ENCODE measurements at places on chromosomes 6 and 20.
A peak's percentile ranks its signal among the peaks of the same experiment; 100 is the strongest.

DNA sequence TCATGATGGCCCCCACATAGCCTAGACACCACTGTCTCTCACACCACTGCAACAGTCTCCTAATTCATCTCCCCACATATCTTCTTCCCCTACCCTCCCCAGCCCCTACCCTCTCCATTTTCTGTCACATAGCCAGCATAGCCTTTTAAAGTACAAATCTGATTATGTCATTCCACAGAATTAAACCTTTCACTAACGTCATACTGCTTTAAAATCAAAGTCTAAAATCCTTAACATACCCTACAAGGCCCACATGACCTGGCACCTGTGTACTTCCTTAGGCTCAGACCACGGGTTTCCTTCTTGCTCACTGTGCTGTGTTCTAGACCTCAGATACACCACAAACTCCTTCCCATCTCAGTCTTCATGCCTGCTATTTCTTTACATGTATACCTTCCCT lies 5.9 kb downstream of the OSTM1 start:
- DNase-seq, result no peak

GRCh38 chr20:10625641-10626040 lies 48.2 kb downstream of the JAG1 start:
- DNase-seq, result no peak

DNA sequence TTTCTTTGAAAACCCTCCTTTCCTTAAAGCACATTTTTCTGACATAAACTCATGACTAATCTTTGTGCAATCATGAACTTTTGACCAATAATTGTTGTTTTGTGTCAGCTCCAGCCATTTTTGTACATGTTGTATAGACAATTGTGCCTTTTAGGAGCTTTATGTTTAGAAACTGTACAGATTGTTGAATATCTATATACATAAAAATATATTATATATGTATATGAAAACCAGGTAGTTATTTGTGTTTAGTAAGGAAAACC lies 125.7 kb upstream of the EDN1 start:
- DNase-seq, result no peak

GRCh38 chr20:33836277-33836676 lies 25.1 kb downstream of the CHMP4B start:
- no peak for DNase-seq

- no peak for DNase-seq
These were observed 15.4 kb downstream of the SRSF3 start for GRCh38 chr6:36609582-36609981.

DNA sequence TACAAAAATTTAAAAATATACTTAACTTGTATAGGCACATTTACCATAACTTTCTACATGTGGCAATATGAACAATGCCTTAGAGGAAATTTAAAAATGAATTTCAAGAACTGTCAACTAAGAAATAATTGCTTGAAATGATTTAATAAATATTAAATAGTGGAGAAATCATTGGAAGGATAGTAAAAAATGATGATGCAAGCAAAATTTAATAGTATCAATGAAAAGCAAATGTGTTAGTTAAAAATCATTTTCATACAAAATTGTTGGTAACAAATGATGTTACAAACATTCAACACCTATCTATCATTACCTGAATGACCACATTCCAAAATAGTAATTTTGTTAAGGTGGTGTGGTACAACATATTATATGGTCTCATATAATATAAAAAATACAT lies 331.0 kb downstream of the HAO1 start:
- DNase-seq, result no peak

DNA sequence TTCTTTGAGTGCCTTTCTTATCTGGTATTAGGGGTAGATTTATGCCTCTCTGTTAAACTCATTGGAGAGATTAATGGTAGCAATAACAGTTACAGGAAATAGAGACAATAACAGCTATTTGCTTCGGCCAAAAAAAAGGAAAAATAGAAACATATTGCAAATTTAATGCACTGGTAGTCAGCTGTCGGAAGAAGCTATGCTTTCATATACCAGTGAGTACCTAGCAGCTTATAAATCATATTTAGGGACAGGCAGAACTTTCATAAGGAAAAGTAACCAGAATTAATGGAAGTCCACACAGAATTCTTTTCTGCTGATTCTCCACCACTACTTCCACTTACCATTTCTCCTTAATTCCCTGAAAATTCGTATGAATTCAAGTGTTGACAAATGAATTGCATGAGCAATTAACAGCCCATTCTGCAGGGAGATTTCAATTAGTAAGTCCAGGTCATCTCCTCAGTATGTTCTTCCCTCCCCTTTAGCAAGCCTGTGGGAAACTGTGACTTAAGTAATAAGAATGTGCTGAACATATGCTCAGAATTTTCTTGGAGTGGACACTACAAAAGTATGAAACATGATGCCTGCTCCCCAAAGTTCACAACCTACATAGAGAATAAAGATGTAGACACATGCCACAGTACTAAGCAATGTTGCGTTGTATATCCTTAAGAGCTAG lies 196.7 kb upstream of the KCNQ5 start:
- DNase-seq, result no peak

- DNase-seq, result no peak
These were observed 76.7 kb downstream of the TFAP2A start for GRCh38 chr6:10338151-10338550.

DNA sequence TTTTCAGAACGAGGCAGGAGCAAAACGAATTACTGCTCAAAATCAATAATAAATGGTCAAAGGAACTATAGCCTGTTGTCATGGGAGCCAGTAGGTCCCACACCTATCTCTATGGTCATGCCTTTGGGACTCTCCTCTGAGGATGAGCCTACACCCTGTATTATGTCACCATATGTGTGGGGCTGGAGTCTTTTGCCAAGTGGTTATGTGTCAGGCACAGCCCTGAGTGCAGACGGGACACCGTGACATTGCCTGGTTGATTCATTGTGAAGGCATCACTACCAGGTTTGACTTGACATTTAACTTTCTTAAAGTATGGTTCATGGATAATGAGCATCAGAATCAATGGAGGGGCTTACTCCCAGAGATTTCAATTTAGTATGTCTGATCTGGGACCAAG lies 23.6 kb downstream of the BMP6 start:
- DNase-seq, result no peak

GRCh38 chr20:32249030-32249738 lies 28.3 kb upstream of the KIF3B start:
- peak; percentile 21 for DNase-seq

GRCh38 chr6:20271818-20272217 lies 59.5 kb upstream of the MBOAT1 start:
- DNase-seq, result no peak

DNA sequence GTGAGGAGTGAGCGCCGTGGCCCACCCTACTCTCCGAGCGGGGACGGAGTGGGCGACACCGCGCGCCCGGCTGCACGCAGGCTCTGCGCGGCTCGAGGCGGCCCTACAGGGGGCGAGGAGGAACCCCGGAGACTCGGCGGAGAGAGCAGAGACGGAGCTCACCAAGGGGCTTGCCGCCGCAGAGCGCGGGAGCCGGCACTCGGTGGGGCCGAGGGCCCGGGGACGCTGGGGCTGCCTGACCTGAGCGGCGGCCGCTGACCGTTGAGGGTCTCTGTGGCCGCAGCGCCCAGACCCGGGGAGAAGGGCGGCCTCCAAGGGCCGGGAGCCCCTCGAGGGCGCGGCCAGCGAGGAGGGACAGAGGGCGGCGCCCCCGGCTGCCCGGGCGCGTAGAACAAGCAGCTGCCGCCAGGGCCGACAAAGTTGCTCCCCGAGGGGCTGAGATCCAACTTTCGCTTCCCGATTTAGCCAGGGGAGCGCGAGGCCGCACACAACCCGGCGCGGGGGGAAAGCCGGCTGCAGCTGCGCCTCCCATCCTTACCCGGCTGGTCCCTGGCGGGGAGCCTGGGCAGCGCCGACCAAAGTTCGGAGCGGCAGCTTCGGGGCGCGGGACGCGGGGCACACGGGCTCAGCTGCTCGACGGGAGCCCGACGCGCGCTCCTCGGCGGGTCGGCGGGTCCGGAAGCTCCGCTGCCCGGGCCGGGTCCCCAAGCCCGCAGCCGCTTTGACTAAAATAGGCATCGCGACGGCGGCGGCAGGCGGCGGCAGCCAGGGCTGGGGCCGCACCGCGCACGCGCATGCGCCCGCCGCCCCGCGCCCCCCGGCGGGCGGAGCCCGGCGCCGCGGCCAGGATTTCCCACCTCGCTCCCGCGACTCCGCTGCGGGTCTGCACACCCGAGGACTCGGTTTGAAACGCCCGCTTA lies 43.1 kb downstream of the POPDC3 start:
- DNase-seq, result no peak

- DNase-seq, result no peak
These were observed 55.9 kb downstream of the BCAS4 start for GRCh38 chr20:50850721-50851286.

DNA sequence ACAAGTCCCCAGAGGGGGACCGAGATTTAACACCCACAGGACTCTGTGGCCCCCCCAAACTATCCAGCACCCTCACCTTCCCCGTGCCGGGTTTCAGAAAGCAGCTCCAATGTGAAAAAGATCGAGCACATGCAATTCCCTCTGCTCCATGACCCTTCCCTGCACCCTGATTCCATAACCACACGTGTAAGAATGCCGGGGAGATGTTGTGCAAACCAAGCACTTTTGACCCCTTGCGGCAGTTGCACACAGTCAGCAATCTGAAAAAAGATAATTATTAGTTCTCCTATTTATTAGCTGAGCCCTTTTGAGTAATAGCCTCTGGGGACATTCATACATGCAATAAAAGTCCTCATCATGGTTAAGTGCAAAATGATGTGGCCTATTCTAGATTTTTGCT lies 13.0 kb downstream of the FOXQ1 start:
- no peak for DNase-seq

DNA sequence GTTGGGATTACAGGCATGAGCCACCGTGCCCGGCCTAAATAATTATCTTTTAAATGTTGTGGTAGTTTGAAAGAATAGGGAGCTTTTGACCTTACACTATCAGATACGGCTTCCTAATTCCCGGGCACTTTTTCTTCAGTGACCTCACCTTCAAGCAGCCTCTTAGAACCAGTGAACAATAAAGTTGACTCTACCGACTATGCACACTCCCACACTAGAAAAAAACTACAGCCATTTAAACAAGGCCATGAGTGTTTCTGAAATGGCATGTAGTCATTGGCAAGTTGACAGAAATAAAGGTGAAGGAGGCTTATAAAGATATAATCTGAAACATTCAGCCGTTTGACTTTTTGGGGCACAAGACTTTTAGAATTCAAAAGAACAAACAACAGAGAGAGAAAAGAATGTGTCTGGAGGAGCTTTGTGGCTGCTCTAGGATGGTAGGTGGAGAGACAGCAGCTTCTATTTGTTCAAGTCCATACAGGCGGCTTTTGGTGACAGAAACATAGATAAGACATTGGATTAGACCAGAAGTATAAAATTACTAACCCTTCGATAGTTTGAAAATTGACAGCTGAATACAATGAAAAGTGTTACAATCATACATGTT lies 75.2 kb downstream of the GJA1 start:
- no peak for DNase-seq

DNA sequence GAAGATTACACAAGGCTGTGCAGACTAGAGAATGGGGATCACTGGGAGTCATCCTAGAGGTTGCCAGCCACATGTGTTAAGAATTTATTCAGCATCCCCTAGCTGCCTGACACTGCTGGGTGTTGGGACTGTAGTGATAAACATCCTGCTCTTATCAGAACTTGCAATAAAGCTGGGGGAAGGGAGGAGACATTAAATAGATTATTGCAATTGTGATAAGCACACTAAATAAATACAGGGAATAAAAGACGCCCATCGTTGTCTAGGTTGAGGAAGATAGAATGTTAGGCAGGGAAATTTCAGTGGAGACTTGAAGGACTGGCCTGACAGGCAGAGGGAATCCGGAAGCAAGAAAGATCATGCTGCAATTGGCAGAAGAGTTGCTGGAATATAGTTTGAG lies 33.2 kb upstream of the TRAM2 start:
- no peak for DNase-seq

GRCh38 chr6:90195094-90195829 lies 101.4 kb downstream of the BACH2 start:
- no peak for DNase-seq

- no peak for DNase-seq
These were observed 25.2 kb upstream of the RNF24 start for GRCh38 chr20:4040283-4041179.

GRCh38 chr6:116387374-116387773 lies 16.6 kb downstream of the DSE start:
- no peak for DNase-seq

DNA sequence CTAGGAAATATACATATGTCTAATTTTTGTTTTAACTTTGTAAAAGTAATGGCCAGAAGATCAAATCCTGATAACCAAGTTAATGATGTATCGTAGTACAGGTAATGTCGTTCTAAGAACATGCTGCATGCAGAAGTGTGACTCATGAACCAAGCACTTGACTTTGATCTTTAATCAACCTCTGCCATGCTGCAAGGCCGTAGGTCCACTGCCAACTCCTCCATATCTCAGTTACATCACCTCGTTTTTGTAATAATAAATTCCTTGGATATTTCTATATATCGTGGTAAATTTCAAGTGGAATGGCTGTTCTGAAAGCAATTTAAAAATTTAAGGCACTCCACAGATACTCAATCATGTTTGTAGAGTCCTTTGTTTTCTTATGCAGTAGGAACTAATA lies 771.7 kb downstream of the EPHA7 start:
- DNase-seq, result no peak

DNA sequence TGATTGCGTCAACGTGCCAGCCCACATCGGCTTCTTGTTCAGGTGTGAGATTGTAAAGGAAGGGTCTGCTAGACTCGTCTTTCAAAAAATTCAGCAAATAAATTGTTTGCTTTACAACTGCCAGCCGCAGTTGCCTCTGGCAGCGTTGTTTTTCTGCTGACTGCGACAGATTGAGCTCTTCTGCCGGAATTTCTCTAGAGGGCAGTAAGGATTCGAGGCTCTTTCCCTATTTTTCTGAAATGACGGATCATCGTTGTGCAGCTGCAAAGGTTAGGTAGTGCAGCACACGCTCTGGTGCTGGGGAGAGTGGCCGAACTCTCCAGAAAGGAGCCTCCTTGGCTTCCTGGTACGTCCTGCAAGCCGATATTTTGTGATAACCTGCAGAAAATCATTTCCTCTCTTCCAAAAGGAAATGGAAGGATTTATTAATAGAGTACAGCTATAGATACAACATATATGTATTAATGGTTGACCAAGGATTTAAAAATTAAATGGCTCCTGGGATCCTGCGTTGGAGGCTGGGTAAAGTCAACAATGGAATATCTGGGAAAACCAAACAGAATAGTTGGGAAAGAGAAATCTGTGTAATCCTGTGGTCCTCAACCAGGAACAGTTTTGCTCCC lies 121.9 kb upstream of the ZFP64 start:
- no peak for DNase-seq

DNA sequence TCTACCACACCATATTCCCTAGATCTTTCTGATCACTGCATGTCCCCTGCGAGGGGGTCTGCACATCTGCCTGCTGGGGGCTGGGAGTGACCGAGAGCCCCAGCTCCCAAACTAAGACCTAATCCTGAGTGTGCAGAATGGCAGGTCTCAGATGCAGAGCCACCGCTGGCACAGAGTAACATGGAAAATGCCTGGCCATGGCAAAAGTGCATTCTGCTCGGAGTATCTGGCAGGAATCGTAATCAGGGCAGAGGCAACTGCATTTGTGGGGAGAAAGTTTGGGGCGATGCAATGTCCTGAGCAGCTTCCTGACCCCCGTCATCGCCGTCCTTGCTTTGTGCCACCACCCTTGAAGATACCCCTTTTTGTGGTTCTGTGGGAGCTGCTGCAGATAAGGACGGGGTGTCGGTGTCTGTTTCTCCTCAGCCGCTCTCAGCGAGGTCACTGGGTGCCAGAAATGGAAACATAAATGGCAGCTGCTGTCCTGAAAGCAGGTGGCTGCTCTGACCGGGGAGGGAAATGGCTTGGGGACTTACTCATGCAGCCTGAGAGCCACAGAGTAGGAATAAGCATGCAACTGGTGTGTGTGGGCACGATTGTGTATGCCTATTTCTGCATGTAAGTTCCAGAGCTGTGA lies 157.9 kb downstream of the LY86 start:
- no peak for DNase-seq
